ENCODE measurements at places on chromosomes 6 and 20.

- DNase-seq, result no peak
Observed at GRCh38 chr20:15814911-15815310, 758.3 kb downstream of the KIF16B start.

- DNase-seq, result no peak
Observed at GRCh38 chr6:54014440-54014839, 96.8 kb upstream of the MLIP start.

GRCh38 chr6:21263531-21264287 is 329.8 kb upstream of the SOX4 start:
- DNase-seq, result no peak

GRCh38 chr20:20293691-20294385 is 74.1 kb upstream of the INSM1 start:
- no peak for DNase-seq

DNA sequence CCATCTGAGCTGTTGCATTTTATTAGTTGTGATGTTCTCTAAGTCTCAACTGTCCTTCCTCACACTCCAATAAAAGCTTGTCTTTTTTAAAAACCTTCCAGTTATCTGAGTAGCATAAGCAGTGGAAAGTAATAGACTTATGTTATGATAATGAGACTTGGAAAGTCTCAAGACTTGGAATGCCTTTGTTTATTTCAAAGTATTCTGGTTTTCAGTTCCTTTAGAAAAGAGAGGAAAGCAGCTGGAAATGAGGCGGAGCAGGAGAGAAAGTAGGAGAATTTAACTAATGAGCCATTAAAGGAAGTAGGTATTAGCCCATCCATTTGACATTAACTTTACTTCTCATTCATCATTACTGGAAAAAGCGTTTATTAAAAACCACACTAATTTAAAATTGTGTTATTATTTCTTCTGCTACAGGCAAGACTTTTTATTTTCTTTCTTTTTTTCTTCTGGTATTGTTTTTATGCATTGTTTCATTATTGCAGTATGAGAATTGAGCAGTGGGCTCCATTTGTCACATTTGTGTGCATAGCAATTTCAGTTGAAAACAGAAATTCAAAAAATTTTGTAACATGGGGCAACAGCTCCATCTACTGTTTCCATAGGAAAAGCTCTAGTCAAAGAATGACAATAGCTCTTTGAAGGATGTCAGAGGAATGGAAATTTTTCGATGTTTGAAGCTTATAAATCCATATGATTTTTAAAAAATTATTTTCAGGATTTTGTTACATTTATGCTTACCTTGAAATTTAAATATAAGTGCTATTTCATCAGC is 194.8 kb downstream of the COL9A1 start:
- DNase-seq, result peak; percentile 50

- DNase-seq, result no peak
Observed at GRCh38 chr6:119002069-119002468, 67.1 kb upstream of the MCM9 start.

- no peak for DNase-seq
Observed at GRCh38 chr6:14254505-14254904, 136.9 kb downstream of the CD83 start.

DNA sequence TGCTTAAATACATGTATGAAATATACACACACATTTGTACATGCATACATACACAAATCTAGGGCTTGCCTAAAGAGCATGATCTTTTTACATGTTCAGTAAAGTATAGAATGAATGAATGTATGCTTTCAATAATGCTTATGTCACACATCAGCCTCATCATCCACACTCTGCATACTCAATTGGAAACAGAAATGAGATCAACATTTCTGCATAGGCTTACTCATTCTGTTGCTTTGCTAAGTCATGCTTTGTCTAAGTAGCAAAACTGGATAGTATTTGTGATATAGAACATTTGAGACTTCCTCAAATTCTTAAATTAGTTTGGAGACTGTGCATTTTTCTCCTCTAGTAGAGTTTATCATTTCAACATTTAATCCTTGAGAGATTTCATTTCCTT is 343.3 kb downstream of the ADGRB3 start:
- no peak for DNase-seq

DNA sequence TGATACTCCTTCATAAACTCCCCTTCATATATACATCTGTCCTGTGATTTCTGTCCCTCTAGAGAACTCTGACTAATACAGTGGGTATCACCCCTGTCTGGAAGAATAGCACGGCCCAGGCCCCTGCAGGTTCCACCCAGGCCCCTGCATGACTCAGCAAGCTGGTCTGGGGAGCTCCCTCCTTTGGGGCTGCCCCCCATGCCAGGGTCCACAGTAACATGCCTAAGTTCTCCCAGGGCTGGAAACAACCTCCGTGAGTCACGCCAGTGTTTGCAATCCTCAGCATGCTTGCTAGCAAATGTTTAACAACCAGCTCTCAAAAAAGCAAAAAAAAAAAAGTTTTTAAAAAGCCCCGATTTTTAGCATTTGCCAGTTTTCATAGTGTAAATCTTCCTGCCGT is 134.3 kb upstream of the CDH4 start:
- no peak for DNase-seq

DNA sequence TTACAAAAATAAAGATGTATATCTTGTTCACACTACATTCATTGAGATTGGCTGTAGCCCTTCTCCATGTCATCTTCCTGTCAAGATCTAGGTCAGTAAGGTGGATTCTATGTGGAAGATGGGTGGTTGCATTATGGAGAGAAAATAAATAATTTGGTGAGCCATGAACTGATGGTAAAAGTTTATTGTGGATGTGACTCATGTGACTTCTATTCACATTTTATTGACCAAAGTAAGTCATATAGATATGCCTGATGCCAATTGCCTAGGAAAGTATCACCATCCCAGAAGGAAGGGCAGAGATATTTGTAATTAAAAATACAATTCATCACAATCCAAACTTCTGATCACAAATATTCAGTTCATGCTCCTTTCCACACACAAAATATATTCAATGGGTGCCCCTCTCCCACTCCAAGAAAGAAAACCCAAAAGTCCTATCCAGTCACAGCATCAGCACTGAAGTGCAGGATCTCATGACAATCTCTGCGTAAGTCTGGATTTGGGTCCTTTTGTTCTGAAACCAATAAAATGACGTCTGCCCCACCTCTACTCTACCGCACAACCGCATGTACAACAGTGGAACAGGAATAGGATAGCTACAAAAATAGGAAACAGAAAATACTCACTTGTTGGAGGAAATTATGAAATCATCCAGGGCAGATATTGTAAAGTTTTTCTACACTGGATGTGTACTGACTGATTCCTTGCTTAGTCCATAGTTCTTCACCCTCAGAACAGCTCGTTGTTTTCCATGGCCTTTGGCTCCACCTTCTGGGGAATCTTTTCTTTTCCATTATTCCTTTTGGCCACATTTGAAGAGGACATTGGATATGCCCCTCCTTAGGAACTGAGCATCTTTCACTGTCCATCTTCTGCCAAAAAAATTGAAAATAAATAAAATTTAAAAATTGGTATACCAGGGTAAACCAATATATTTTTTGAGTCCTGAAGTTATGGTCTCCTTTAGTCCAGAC is 16.1 kb upstream of the SLC17A3 start:
- no peak for DNase-seq

DNA sequence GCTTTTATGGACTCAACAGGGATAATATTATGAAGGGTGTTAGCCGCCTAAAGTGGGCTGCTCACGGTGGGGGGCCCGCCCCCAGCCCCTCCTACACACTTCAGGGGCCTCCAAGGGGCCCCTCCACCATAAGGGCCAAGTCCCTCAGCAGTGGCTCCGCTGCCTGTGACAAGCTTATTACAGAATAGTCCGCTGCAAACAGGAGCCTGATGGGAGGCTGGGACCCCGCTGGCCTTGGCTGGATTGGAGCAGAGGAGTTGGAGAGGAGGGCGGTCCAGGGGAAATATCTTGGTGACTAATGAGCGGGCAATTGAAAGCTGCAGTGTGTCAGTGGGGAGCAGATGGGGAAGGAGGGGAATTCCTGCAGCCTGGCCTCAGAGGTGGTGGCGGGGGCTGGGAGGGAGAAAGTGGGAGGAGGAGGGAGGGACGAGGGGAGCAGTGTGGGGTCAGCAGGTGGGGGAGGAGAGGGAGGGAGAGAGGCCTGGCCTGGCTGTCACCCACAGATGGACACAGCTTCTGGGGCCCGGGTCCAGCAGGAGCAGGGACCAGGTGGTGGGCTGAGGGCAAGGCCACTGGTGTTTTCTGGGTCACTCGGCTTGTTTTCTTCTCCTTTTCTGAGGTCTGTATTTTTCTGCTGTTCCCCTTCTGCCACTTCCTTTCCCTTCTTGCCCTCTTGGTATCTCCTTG is 57.6 kb upstream of the FOXP4 start:
- no peak for DNase-seq

GRCh38 chr20:4324611-4325243 is 309.4 kb upstream of the RNF24 start:
- no peak for DNase-seq

- DNase-seq, result no peak
Observed at GRCh38 chr20:14830466-14830865, 493.1 kb upstream of the FLRT3 start.

DNA sequence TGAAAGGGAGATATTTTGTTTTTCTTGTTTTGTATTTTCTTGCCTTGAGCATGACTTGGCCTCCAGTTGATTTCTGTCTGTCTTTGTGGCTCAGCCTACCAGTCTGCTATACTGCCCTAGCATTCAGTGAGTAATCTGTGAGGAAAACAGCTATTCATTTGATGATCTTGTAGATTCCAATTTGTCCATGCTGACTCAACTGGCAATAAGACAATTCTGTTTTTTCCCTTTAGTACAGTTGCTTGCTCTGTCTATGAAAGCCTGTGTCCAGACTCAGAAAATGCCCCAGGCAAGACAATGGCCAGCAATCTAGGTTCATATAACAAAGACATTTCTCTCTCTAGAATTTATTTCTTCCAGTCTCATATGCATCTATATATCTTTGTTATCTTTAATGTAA is 10.9 kb upstream of the SOX4 start:
- no peak for DNase-seq

- DNase-seq, result no peak
Observed at GRCh38 chr20:6851136-6851535, 83.7 kb downstream of the BMP2 start.

GRCh38 chr20:64095927-64096326 is 11.4 kb downstream of the NPBWR2 start:
- DNase-seq, result no peak

GRCh38 chr6:153092082-153093013 is 38.7 kb downstream of the RGS17 start:
- no peak for DNase-seq

GRCh38 chr6:108407904-108408827 is 113.3 kb downstream of the AFG1L start:
- DNase-seq, result no peak

- no peak for DNase-seq
Observed at GRCh38 chr20:32577657-32578056, 7.5 kb downstream of the NOL4L start.

DNA sequence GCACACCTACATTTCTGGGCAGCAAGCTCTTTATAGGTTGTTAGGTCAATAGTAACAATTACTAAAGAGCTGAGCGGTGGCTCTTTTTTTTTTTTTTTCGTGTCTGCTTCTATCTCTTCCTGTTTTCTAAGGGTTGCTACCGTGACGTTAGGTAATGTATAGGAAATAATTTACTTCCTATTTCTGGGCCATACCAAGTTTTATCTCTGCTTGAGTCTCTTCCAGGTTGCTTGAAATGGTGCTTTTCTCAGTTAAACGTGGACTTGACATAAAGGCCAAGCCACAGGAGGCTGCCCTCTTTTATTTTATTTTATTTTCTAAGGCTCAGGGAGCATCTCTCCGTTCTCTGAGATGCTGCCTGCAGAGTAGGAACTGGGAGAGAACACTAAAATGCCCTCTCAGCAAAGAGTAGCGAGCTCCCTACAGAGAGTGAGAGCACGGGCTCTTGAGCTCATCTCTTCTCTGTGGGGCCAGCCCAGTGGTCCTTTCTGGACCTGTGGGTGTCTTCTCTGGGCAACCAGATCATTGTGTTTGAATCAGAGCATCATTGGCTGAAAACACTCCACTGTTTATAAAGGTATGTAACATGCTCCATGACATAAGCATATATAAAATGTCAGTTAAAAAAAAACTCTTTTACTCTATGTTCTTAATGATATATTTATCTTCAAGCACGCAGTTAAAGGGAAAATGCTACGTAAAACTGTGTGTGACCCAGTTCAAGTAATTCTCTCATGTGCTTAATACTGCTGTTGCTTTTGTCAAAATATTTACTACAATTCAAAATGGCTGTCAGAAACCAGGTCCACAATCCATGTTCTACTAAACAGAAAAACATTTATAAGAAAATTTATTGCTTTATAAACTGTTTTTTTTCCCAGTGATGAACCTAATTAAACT is at the start of gene ZNF831:
ZNF831 (plus strand) TSS at position 191 of the 900 bp plus-strand sequence. CDS start 27,199 bp downstream, outside the sequence.
- no peak for DNase-seq

DNA sequence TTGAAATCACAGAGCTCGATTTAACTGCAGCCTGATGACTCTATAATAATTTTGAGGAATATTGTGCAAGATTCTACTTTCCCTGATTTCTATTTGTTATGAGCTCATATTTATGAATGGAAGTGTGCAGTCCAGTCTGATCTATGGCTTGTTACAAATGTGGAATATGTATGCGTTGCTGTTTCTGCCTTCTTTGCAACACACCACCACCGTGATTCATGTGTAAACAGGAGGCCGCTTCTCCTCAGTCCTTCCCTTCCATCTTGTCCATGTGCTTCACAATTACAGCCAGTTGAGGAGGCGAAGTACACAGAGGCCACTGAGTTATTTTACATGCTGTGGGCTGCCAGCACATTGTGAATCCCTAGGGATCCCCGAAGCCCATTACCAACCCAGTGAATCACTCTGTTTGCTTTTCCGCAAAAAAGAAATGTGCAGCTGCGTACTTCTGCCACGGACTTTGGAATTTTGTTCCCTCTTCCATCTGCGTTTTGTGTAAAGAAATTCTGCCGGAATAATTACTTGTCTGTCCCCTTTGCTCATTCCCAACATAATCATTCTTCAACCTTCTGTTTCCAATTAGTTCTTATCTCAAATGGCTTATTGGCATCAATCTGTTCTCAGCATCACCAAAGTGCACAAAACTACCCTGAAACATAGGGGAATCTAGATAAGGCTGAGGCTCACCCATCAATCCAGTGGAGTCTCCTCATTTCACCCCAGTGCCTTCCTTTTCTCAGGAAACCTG is 551.6 kb upstream of the CITED2 start:
- no peak for DNase-seq

- no peak for DNase-seq
Observed at GRCh38 chr6:124873066-124873410, 89.2 kb upstream of the RNF217 start.
